Left renal pelvis (tissue), 4 donors: ENCODE measurements at places on chromosomes 7 and 10. TPM values are rescaled to one million over a fixed set of nuclear protein-coding genes. Genes with fewer than 3 reads are reported as not detected.

The TUBAL3 gene
- not detected for polyA plus RNA-seq

The ASIC3 gene
- polyA plus RNA-seq = 3.0 TPM

The INSYN2A gene
- 0.42 TPM for polyA plus RNA-seq

The GPC2 gene
- polyA plus RNA-seq = 8.8 TPM

The RSPH10B2 gene
- 0.93 TPM for polyA plus RNA-seq

The LHFPL3 gene
- polyA plus RNA-seq = 6.2 TPM

The PAPOLB gene
- 0.05 TPM for polyA plus RNA-seq

The BNIP3 gene
- polyA plus RNA-seq = 65.0 TPM

The COPS6 gene
- 128 TPM for polyA plus RNA-seq

The STRIP2 gene
- 3.0 TPM for polyA plus RNA-seq

The LIPM gene
- polyA plus RNA-seq = not detected

The PDLIM1 gene
- 31.4 TPM for polyA plus RNA-seq

The INHBA gene
- polyA plus RNA-seq = 3.9 TPM

The PITRM1 gene
- 59.3 TPM for polyA plus RNA-seq

The GIMAP1 gene
- polyA plus RNA-seq = 2.7 TPM

The PMS2 gene
- polyA plus RNA-seq = 23.6 TPM

The CCDC71L gene
- polyA plus RNA-seq = 7.7 TPM

The RASA4B gene
- polyA plus RNA-seq = 10.3 TPM

The ZNF783 gene
- 12.9 TPM for polyA plus RNA-seq

The HOXA2 gene
- 15.1 TPM for polyA plus RNA-seq

The PLXNA4 gene
- polyA plus RNA-seq = 15.1 TPM

The HECW1 gene
- 0.33 TPM for polyA plus RNA-seq

GRCh38 chr7:139255290-139255689 is 24.3 kb downstream of the UBN2 start:
- DNase-seq = no peak

DNA sequence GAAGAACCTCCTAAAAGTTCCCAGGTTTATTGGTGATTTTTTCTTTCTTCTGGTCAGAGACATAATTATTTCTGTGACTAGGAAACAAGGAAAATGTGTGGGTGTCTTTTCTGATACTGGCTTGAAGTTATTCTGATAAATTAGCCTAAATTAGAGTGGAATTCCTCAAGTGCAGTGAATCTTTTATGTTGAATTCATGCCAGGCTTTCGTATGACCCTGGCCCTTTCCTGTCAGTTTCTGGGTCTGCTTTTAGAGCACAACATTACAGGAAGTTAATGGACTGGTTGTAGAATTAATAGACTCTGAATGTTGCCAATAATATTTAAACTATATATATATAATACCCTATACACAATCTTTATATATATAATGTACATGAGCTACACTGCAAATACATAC is 230.6 kb upstream of the KIAA1217 start:
- DNase-seq = no peak

- no peak for DNase-seq
Observed at GRCh38 chr10:122648599-122649428, 50.8 kb downstream of the C10orf120 start.

- no peak for DNase-seq
Observed at GRCh38 chr7:37205451-37205850, 243.2 kb downstream of the ELMO1 start.

DNA sequence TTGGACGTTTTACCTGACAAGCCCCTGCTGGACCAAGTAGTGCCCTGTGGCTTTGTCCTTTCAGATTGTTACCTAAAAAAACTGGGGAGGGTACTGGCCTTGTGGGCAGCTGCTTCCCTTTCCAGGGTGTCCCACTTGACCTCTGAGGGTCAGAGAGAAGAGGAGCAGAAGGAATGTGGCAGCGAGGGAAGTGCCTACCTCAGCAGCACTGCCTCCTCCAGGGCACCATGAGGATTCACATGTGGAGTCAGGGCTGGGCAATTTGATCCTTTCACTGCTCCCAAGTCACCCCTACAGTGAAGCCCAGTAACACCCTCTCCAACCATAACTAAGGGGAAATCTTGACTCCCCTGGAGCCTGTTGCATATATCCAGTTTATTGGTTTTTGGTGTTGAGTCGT is 64.6 kb downstream of the ITGB1 start:
- no peak for DNase-seq

DNA sequence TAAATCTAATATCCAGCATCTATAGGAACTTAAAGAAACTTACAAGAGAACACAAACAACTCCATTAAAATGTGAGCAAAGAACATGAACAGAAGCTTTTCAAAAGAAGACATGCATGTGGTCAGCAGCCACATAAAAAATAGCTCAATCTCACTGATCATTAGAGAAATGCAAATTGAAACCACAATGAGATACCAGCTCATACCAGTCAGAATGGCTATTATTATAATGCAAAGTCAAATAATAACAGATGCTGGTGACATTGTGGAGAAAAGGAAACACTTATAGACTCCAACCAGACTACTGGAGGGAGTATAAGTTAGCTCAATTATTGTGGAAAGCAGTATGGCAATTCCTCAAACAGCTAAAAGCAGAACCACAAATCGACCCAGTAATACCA is 1314.5 kb downstream of the XPNPEP1 start:
- DNase-seq = no peak

DNA sequence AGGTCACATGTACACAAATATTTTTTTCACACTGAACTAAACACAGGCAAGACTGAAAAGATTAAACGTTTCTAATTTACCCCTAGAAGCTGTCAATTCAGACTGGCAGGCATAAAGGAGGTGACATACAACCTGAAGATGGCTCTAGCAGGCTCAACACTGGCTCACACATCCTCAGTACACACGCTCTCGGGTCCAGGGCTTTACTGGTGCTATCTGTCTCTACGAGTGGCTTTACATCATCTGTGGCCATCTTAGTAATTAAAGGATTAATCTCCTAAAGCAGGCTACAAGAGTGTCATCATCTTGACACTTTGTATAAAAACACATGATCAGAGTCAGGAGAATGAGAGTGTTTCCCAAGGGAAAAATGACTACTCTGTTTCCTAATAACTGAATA is 57.3 kb downstream of the COPG2 start:
- no peak for DNase-seq

DNA sequence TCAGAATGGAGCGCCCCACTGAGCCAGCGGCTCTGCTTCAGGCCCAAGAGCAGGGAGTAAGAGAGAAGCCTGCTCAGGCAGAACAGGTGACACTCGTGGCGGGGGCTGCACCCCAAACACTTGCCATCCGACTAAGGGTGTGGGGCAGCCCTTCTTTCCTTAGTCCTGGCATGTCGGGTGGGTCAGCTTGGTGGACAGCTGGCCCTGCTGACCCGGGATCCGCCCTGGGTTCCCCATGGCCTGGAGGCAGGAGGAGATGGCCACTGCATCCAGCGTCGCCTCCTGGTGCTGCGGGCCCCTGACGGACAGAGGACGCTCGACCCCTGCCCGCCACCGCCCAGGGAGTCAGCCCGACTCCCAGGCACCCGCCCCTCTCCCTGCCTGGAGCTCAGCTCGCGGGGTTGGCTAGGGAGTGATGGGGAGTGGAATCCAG is 1.2 kb upstream of the PAOX start:
- no peak for DNase-seq

DNA sequence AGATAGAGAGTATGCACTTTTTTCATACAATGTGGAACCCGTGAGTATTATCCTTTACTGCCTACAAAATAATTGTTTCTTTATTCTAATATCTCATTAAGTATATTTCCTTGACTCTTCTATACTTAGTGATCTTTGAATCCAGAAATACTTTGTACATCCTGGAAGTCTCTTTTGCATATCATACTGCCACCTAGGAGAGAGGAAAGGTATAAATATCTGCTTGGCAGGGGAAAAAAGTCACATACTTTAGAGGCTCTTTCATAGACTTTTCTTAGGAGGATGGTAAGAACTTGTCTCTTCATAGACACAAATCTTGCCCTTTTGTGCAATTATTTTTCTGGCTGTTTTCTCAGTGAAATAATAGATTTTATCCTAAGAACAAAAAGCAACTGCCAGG is 436.0 kb downstream of the PAXIP1 start:
- DNase-seq = no peak

DNA sequence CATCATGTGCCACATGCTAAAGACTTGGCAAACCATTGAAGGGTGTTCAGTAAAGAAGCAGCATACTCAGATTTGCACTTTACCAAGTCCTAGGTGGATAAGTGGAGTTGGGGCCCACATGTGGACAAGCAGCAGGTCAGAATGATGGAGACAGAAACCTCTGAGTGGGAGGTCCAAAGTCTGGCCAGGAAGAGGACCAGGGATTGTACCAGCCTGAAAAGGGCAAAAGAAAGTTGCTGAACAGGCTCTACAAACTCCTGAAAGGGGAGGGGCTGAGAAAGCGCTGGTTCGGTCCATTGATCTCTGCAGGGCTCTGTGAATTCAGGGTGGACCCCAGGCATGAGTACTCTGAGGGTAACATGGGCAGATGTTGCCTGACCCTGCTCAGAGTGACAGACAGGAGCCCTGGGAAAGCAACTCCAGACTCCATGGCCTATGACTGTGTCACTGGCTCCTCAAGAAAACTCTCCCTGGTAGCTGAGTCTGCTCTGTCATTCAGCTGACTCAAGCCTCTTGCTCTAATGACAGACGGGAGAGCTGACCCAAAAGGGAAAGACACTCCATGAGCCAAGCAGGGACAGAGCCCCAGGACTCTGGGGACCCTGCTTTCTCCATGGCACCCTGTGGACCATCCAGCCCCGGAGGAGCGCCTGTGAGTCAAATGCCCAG is 68.5 kb downstream of the TBXAS1 start:
- no peak for DNase-seq

GRCh38 chr7:1666317-1666822 is 3.7 kb upstream of the ELFN1 start:
- DNase-seq = no peak

DNA sequence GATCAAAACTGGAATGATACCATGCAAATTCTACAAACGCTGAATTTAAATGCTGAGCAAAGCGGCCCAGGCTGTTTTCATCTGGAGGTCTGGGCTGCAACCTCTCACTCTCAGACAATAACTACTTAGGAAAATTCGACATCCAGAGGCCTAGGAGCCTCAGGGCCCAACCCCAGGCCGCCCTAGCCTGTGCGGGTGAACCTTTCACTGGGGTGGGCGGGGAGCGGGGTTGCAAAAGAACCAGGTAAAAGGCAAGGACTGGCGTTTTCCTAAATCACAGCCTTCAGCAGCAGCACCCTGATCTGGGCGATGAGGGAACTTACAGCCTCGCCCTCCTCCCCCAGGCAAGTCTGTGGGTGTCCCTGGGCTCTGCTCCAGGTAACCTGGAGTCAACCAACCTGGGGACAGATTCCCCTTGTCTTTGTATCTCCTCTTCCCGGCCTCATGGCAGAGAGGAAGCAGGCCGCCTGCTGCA is 33.4 kb downstream of the CALML5 start:
- no peak for DNase-seq

DNA sequence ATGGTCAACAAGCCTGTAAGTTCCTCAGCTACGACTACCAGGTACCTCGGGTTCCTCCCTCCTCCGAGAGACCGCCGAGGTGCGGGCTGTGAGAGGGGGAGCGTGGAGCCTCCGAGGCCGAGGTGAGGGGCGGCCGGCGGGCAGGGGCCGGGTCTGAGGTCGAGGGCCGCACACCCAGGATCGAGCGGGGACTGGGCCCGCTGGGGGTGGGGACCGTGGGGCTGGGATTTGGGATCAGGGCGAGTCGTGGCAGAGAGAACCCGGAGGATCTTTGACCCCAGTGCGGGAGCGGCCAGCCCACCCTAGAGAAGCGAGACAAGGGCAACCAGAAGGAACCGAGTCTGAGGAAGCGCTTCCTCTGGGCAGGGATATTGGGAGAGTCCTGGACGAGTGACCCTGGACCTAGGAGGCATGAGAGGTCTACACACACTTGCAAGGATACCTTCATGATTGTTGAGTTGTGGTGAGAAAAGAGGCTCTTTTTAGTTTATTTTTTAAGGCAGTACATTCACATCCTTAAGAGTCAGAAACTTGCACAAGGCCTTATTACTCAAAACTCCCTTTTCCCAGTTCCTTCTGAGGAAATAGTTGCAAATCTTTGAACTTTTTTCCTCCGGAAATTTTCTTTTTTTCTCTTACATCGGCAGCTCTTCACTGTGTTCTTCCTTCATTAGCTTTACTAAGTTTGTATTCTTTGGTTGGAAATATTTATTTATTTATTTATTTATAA is 395 bp downstream of the ZNF487 start:
- DNase-seq = peak; percentile 29

- no peak for DNase-seq
Observed at GRCh38 chr7:22351329-22351692, 5.6 kb downstream of the RAPGEF5 start.

- no peak for DNase-seq
Observed at GRCh38 chr10:7243873-7244272, 167.0 kb downstream of the SFMBT2 start.

GRCh38 chr10:83073472-83073871 is 1065.8 kb upstream of the GHITM start:
- DNase-seq = no peak

- no peak for DNase-seq
Observed at GRCh38 chr7:32158076-32158475, 87.9 kb upstream of the PDE1C start.
